ENCODE measurements at places on chromosomes 6 and 20.

- DNase-seq: no peak
Observed at GRCh38 chr20:3515379-3516170, 44.8 kb downstream of the ATRN start.

DNA sequence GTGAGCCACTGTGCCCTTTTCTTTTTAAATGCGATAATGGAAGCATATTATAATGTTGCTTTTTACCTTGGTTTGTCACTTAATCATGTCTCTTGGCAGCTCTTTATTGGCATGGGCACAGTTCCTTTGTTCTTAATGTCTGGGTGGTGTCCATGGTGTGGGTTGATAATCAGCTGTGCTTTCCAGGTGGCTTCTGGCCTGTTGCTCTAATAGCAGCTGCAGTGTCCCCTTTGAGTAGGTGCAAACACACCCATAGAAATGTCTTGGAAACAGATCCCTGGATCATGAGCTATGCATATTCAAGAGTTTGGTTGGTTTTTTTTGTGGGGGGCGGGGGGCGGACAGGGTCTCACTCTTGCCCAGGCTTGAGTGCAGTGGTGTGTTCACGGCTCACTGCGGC, 29.9 kb downstream of the EFCAB8 start:
- DNase-seq: no peak

GRCh38 chr20:11001302-11001701, 327.5 kb upstream of the JAG1 start:
- DNase-seq: no peak

DNA sequence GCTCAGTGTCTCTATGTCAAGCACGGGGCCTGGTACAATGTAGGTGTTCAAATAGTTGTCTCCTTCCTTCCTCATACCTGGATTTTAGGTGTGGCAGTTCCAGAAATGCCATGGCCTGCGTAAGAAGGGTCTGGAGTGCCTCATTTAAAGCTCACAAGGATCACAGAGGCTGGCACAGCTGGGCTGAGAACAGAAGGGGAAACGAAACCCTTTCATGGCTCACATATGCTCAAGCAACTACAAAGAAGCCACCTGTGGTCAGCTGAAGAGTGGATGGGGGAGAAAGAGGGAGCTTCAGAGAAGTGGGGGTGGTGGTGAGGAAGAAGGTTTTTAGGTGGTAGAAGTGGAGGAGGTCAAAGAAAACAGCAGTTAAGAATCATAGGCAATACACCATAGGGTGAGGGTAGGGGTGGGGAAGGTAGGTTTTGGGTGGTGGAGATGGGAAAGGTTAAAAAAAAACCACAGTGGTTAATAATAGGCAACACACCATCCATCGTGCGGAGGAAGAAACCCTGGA, 17.0 kb upstream of the TOP1 start:
- no peak for DNase-seq

DNA sequence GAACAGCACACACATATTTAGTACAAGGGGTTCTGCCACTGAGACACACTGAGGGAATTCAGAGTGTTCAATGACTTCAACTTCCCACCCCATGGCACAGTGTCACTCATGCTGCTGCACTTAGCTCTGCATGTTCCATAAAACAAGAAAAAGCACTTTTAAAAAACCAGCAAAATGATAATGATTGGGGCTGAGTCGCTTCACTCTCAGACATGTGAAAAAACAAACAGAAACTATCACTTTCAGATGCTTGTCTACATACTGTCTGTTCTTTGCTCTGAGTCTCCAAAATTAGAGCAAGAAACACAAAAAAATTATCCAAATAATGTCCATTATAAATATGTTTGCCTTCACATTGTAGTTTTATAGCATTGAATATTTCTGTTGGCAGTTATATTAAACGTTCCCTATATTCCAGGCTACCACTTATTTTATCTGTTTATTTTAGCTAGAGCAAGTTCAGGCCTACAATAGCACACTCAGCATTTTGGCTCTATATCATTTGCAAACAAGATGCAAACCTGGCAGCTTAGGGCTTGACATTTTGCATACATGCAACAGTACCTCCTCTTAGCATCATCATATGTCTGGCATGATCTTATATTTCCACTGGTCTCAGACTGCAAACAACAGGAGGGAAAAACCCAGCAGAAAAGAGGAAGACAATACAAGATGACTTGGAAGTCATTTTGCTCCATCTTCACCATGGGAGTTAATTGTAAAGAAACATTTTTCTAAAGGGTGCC, 398.8 kb downstream of the HACE1 start:
- no peak for DNase-seq

GRCh38 chr6:38417521-38417920, 222.2 kb downstream of the BTBD9 start:
- peak; percentile 21 for DNase-seq

- DNase-seq: no peak
Observed at GRCh38 chr20:61169874-61170273, 82.2 kb upstream of the CDH4 start.

GRCh38 chr6:129345890-129346289, 364.1 kb downstream of the ARHGAP18 start:
- DNase-seq: no peak

GRCh38 chr6:130259140-130259539, 36.4 kb upstream of the SAMD3 start:
- no peak for DNase-seq

DNA sequence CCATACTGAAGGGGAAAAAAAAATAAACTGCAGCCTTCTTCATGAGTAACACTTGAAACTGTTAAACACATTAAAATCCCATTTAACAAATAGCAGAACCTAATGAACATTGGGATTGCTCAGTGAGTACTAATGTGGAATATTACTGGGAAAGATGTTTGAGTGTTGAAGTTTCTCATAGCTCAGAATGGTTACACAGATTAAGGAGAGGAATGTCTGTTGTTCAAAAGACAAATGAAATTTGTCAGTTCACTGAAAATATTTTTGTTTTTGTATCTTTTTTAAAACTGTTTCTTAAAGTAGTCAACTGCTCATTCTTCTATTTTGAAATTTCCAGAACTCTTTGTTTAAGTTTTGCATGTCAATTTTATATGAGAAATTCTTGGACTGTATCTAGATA, 374.3 kb downstream of the LAMA2 start:
- no peak for DNase-seq

- no peak for DNase-seq
Observed at GRCh38 chr20:21357844-21358243, 39.5 kb downstream of the NKX2-4 start.

GRCh38 chr6:38413102-38413800, 226.5 kb downstream of the BTBD9 start:
- no peak for DNase-seq

GRCh38 chr6:131400054-131400778, 172.8 kb upstream of the ARG1 start:
- no peak for DNase-seq

- DNase-seq: no peak
Observed at GRCh38 chr6:144621332-144621731, 336.2 kb downstream of the UTRN start.

GRCh38 chr6:98024359-98024758, 741.3 kb upstream of the MMS22L start:
- no peak for DNase-seq

GRCh38 chr6:151014404-151015100, 149.1 kb downstream of the MTHFD1L start:
- DNase-seq: peak; percentile 75

DNA sequence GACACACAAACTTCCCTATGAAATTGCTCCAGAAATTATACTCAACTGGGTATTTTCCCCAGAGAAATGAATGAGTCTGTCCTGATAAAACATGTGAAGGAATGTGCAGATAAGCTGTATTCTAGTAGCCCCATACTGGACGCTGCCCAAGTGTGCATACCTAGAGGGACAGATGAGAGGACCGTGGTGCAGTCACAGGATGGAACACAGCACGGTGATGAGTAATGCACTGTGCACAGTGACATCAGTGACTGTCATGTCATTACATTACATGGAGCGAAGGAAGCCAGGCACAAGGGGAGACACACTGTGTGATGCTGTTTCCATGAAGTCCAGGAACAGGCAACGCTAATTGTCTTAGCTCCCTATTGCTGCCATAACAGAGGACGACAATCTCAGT, 155.5 kb downstream of the CDH4 start:
- DNase-seq: no peak

- DNase-seq: no peak
Observed at GRCh38 chr6:115932481-115932880, 128.2 kb downstream of the FRK start.

DNA sequence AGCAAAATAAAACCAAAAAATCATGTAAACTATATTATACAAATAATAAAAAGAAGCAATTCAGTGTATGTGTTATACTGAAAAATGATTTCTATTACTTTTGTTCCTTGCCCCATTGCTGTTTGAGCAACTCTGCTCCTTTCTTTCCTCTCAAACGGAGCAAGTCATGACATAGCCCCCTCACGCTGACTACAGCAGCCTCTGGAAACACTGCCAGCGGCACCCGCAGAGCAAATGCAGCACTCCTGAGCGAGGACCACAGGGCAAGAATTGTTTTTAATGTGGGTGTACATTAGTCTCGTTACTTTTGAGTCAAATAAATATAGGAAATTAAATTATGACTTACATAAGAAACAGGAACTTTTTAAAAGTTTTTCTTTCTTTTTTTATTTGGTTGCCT, 350.1 kb upstream of the HSF2 start:
- DNase-seq: no peak

DNA sequence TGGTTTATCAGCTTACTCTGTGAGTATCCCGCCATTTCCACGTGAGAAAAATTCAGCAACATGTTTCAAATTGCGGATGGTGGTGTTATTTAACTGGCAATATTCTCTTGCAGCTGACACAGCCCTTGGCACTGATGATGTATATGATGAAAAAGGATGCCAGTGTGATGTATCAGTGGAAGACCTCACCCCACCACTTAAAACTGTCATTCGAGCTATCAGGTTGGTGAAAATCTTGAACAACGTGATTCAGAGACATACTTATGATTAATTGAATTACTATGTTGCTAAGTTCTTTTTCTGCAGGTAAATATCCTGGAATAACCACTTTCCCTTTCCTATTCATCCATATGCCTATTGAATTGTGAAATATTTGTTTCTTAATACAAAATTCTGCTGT, 55.7 kb downstream of the KHDC1L start:
- DNase-seq: no peak

DNA sequence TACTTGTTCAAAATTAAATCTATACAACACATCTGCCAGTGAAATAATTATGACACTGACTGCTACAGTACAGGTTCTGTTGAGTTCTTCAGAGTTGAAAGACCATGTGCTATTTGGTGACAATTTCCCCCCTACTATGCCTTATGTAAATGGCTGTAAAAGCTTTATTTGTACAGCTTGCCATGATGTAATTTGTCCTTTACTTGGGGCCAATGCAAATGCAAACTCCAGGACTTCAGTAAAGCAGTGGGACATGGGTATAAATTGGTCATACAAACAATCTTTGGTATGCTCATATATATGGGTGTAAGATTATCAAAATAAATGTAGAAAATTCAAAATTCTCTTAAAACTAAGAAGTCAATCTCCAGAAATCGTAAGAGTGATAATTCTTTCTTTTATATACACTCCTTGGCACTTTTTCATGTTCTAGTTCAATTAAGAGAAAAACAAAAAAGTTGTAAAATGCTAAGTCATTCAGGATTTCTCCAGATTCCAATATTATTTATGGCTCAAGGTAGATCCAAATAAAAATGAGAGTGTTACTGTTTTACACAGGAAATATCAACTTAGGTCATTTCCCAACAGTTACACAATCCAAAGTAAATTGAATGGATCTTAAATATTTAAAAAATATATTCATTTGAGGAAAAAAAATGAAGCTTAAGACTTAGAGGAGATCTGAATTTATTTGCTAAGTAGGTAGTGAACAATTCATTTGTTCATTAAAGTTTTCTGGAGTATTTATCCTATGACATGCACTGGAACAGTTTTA, 1310.5 kb upstream of the CITED2 start:
- no peak for DNase-seq

DNA sequence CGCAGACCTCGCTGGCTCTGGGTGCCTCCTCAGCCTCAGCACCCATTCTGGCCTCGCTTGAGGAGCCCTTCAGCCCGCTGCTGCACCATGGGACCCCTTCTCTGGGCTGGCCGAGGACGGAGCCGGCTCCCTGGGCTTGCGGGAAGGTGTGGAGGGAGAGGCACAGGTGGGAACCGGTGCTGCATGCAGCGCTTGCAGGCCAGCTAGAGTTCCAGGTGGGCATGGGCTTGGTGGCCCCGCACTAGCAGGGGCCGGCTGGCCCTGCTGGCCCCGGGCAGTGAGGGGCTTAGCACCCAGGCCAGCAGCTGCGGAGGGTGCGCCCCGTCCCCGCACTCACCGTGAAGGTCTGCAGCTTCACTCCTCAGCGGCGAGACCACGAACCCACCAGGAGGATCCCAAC, 30.4 kb downstream of the DEFB114 start:
- DNase-seq: no peak

GRCh38 chr20:40893610-40894236, 134.9 kb upstream of the TOP1 start:
- peak; percentile 9 for DNase-seq

Measured in Caco-2 (cell line).